ENCODE measurements at places on chromosomes 16 and 17.

DNA sequence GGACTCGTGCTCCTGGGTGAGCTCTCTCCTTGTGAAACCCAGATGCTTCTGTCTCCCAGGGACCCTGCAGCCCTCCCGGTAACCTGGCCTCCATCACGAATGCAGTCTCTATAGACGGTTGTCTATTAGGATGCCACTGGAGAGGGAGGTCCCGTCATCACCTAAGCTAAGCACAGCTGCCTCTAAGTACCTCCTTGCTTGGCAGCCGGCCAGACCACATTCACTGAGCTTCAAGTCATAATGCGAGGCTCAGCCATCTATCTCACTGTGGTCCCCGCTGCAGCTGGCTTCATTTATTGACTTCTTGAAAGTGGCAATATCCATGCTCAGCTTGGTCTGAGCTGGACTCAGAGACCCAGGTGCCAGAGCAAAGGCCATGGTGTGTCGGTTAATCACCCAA is 74.5 kb upstream of the HSBP1 start:
- DNase-seq: no peak

GRCh38 chr16:12323007-12323758 is 346.6 kb downstream of the SNX29 start:
- DNase-seq: no peak

DNA sequence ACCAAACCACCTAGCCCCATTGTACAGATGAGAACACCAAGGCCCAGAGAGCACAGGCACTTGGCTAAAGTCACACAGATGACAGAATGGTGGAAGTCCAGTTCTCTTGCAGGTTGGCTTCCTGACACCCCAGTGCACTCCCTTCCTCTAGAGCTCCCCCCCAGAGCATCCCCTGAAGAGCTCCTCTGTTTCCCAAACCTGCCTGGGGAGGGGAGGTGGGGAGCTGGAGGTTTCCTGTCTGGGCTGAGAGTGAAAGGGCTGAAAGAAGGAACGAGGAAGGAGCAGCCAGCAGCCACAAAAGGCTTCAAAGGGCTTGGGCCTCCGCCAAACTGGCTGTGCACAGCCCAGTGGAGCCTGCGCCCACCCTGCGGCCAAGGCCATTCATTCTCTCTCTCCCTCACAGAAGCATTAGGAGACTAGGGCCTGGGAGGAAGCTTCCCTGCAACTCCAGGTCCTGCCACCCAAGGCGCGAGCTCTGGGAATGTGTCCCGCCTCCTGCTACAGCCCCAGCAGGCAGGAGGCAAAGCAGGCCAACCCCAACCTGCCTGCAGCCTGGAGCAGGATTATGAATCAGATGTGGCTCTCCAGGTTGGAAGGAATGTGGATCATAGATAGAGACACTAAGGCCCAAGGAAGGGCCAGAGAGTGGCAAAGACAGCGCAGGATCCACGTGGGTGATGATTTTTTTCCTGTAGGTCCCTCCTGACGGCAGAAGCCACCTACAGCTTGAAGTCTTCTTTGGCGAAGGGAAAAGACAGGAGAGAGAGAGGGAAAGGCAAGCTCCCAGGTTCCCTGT is 913 bp downstream of the SLC13A5 start:
- DNase-seq: no peak

- no peak for DNase-seq
Measured at GRCh38 chr17:53630115-53630514, 192.6 kb upstream of the KIF2B start.

DNA sequence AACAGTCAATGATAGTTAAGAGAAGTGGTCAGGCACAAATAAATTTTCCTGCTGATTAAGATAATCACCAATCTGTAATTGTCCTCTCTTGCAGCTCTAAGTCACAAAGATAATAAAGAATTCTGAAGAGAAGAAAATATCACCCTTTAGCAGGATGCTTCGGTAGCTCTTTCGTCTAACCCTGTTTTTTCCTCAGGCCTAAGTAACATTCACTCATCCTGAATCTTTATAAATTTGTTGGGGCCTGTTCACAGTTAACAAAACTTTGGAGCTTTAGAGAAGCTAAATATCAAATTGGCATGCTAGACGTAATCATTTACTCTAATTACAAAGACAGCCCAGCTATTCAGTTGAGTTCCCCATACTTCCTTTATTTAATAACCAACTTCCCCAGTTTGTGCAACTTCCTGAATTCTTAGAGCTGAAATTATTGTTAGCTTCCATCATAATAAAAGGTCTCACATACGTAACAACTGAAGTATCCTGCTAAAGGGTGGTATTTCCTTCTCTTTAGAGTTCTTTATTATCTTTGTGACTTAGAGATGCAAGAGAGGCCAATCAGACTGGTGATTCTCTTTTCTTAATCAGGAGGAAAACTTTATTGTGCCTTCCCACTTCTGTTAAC is 118.6 kb downstream of the TANGO6 start:
- DNase-seq: no peak

GRCh38 chr16:57870753-57871454 is 68.6 kb upstream of the KIFC3 start:
- DNase-seq: no peak

DNA sequence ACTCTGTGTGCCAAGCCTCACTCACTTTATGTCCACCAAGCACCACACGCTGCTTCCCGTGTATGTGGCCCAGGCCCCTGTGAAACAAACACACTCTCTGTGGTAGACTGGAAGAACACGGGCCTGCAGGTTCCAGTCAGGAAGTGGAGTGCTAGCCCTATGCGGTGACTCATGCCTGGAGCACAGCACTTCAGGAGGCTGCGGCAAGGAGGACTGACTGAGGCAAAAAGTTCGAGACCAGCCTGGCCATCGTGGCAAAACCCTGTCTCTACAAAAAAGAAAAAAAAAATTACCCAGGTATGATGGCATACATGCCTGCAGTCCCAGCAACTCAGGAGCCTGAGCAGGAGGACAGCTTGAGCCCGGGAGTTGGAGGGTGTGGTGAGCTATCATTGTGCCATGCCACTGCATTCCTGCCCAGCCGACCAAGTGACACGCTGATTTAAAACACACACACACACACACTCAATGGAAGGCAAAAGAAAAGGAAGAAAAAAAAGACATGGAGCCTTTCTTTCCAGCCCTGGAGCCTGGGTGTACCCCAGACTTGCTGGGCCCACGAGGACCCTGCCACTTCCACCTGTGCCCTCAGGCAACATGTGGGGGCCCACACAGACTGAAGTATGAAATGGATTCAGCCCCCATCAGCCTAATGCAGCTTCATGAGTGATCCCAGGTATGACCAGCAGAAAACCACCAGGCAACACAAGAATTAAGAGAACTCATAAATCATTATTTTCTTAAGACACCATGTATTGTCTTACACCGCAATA is 126.6 kb downstream of the ANKRD11 start:
- DNase-seq: no peak

DNA sequence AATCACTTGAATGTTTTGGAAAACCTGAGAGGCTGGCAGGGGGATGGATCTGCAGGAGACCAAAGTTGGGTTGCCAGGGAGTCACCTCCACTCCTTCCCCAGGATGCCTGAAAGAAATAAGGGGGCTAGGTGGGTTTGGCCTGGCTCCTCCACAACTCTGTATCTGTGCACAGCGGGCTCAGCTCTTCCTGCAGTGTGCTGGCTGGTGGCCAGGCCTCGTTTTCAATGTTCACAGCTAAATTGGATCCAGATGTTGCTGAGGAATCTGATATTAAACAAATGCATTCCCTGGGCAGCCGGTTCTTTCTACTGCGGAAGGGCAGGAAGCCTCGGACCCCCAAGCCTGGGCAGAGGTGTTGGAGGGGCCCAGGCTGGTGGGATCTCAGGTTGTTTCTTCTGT is 106.2 kb downstream of the N4BP1 start:
- DNase-seq: no peak

DNA sequence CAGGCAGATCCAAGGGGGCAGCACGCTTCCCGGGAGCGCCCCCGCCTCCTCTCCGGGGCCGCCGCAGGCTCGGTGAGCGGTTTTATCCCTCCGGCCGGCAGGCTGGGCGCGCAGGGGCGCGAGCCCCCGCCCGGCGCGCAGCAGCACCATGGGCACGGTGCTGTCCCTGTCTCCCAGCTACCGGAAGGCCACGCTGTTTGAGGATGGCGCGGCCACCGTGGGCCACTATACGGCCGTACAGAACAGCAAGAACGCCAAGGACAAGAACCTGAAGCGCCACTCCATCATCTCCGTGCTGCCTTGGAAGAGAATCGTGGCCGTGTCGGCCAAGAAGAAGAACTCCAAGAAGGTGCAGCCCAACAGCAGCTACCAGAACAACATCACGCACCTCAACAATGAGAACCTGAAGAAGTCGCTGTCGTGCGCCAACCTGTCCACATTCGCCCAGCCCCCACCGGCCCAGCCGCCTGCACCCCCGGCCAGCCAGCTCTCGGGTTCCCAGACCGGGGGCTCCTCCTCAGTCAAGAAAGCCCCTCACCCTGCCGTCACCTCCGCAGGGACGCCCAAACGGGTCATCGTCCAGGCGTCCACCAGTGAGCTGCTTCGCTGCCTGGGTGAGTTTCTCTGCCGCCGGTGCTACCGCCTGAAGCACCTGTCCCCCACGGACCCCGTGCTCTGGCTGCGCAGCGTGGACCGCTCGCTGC is 832 bp downstream of the CDK5R1 start:
- DNase-seq: no peak

- DNase-seq: no peak
Measured at GRCh38 chr17:78806451-78806850, 24.4 kb upstream of the CYTH1 start.

DNA sequence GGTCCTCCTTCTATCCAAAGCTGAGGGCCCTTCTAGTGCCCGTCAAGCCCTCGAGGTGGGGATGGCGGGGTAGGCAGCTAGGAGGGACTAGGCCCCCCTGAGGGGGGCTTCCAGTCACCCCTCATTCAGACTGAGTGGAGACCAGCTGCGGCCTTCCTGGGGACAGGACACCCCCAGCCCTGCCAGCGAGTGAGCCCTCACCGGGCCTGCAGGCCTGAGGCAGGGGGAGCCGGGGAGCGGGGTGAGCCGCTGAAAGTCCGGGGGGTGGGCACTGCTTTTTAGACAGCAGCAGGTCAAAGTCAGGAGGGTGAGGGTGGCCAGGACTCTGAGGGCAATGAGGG is 8.7 kb upstream of the KREMEN2 start:
- no peak for DNase-seq

GRCh38 chr16:31706925-31707324 is 166.7 kb upstream of the ZNF267 start:
- DNase-seq: no peak

DNA sequence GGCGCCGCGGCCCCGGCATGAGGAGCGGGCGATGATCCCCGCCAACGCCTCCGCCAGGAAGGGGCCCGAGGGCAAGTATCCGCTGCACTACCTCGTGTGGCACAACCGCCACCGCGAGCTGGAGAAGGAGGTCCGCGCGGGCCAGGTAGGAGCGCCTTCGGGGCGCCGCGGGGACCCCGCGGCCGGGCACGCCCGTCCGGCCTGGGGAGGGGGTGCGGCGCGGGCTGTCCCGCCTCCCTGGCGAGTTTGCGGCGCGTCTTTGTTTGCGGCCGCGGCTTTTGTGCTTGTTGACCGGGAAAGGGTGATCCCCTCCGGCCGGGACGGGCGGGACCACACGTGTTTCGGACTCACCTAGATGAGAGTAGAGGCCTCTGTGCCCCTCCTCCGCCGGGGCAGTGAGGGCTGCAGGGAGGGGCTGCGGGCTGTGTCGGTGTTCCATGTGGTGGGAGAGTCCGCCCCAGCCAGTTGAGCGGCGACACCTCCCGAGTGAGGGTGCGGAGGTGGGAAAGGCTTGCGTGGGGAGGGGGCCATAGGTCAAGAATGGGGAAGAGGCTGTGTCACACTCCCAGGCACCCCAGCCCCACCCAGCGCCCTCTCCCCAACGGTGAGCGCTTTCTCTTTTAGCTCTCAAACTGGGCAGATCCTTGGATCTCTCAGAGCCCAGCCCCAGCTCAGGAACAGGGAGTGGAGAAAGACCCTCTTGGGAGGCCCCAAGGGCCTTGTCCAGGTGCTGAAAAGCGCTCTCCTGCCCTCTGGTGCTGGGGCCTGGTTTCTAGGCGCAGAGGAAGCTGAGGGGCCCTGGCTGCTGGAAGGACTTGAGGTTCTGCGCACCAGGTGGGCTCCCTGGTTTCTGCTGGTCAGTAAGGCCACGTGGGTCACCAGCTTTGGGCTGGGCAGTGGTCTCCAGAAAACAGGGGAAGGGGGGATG is 923 bp downstream of the ANKRD13B start:
- no peak for DNase-seq

DNA sequence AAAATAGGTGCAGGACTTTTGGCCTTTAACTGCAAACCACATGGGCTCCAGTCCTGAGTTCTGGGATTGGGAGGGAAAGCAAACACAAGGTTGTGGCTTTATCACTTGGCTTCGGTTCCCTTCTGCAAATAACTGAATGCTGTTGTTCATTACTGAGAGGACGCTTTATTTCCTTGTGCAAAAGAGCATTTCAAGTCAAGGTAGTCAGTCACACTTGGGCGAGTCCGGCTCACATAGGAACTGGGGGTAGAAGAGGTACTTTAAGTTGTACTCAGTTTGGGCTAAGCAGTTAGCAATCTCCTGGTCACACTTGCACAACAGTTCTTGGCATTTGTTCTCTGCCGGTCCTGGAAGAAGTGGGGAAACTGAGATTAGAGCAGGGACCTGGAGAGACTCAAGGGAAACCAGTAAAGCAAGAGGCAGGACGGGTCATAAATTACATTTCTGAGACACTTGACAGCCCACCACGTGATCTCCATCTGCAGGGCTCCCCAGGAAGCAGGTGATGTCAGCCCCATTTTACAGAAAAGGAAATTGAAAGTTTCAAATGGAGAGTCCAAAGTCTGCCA is 21.6 kb downstream of the PLA2G10 start:
- DNase-seq: no peak

DNA sequence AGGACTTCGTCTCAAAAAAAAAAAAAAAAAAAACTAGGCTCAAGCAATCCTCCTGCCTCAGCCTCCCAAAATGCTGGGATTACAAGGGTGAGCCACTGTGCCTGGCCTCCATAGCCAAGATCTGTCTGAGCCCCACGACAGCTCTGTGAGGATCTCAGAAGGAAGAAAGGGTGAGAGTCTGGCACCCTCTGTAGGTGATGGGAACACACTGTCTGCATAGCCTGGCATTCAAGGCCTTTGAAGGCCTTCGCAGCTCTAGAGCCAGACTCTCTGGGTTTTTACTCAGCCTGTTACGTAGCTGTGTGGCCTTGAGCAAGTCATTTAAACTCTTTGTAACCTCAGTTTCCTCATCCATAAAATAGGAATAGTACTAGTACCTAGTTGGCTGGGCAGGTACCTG is 6.3 kb upstream of the XPO6 start:
- no peak for DNase-seq

GRCh38 chr17:66165537-66166123 is 26.3 kb downstream of the CEP112 start:
- no peak for DNase-seq

GRCh38 chr16:22751104-22751667 is 62.8 kb upstream of the HS3ST2 start:
- DNase-seq: no peak

- no peak for DNase-seq
Measured at GRCh38 chr17:19996502-19996901, 12.7 kb upstream of the SPECC1 start.

DNA sequence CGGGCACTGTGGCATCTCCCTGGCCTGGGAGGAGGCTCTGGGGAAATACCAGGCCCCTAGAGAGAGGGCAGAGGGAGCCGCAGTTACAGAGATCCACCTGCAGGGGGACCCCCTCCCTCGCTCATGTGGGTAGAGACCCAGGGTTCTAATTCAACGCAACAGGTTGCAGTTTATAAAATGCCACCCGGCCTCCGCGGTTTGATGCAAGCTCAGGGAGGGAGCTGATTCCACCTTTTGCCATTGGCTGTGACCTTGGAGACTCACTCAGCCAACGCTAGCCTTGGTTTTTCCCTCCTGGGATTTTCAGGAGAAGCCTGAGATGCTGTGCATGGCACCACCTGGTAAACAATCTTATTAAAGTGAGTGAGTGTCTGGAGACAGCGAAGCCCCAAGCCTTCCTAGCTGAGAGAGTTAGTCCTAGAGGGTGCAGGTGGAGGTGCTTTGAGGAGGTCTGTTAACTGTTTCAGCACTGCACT is 12.1 kb downstream of the TTLL6 start:
- no peak for DNase-seq
